ENCODE measurements at places on chromosomes 3 and 15. TPM values are rescaled to one million over a fixed set of nuclear protein-coding genes. Genes with fewer than 3 reads are reported as not detected.

TNK2 gene
- total RNA-seq: 21.7 TPM

ADAMTS9 gene
- total RNA-seq: 0.92 TPM

SLC24A5 gene
- total RNA-seq: not detected

KNG1 gene
- total RNA-seq: 0.07 TPM

C3orf20 gene
- total RNA-seq: 0.05 TPM

RAD51 gene
- total RNA-seq: 22.0 TPM

GNAT1 gene
- total RNA-seq: not detected

MAGEL2 gene
- total RNA-seq: not detected

MST1R gene
- 6.9 TPM for total RNA-seq

ST8SIA2 gene
- total RNA-seq: 0.50 TPM

ZDHHC19 gene
- total RNA-seq: 0.09 TPM

FAM81A gene
- 12.7 TPM for total RNA-seq

ELP6 gene
- total RNA-seq: 26.6 TPM

SAMMSON gene
- total RNA-seq: not detected

ARHGEF26 gene
- 6.7 TPM for total RNA-seq

STRC gene
- total RNA-seq: 0.06 TPM

IMPG2 gene
- total RNA-seq: not detected

SCN11A gene
- not detected for total RNA-seq

ACY1 gene
- 26.8 TPM for total RNA-seq

PPARG gene
- total RNA-seq: 36.5 TPM

CLEC3B gene
- total RNA-seq: not detected

RARRES1 gene
- 9.2 TPM for total RNA-seq

FETUB gene
- 0.25 TPM for total RNA-seq

ARHGAP31 gene
- total RNA-seq: 1.4 TPM

FSD2 gene
- not detected for total RNA-seq

FAM131A gene
- total RNA-seq: 10.7 TPM

SRGAP3 gene
- total RNA-seq: 0.61 TPM

TP63 gene
- total RNA-seq: 0.37 TPM

RAB6B gene
- 2.4 TPM for total RNA-seq

USF3 gene
- 2.3 TPM for total RNA-seq

GP9 gene
- total RNA-seq: not detected

IQCF5 gene
- not detected for total RNA-seq

GRAMD2A gene
- total RNA-seq: not detected

FOXB1 gene
- not detected for total RNA-seq

AGBL1 gene
- total RNA-seq: not detected

GOLGA6L22 gene
- not detected for total RNA-seq

SCAANT1 gene
- not detected for total RNA-seq

BBS4 gene
- total RNA-seq: 18.1 TPM

PLA2G4F gene
- not detected for total RNA-seq

LRRN1 gene
- not detected for total RNA-seq
